ENCODE measurements at places on chromosomes 2 and 18. TPM values are rescaled to one million over a fixed set of nuclear protein-coding genes. Genes with fewer than 3 reads are reported as not detected.

The UGT1A8 gene
- not detected for total RNA-seq

The MLPH gene
- total RNA-seq, result 9.9 TPM

The SSB gene
- 54.4 TPM for total RNA-seq

The AGXT gene
- not detected for total RNA-seq

The LRRTM1 gene
- not detected for total RNA-seq

The EIF2B4 gene
- total RNA-seq, result 22.7 TPM

The SCN3A gene
- not detected for total RNA-seq

The AMER3 gene
- total RNA-seq, result not detected

The MAPK4 gene
- total RNA-seq, result not detected

The RASGRP3 gene
- not detected for total RNA-seq

The HOXD13 gene
- not detected for total RNA-seq

The GTF2A1L gene
- not detected for total RNA-seq

The RFX8 gene
- total RNA-seq, result 0.08 TPM

The SIX2 gene
- total RNA-seq, result not detected

The OSBPL1A gene
- total RNA-seq, result 22.4 TPM

The TGOLN2 gene
- total RNA-seq, result 28.9 TPM

The UGT1A3 gene
- not detected for total RNA-seq

The TMEM247 gene
- total RNA-seq, result not detected

Measured in hair follicular keratinocyte (primary cell).